Left cardiac atrium (tissue), 4 donors: ENCODE measurements at places on chromosomes 16 and 17. TPM values are rescaled to one million over a fixed set of nuclear protein-coding genes. Genes with fewer than 3 reads are reported as not detected.

Gene CHMP6
- 19.1 TPM for total RNA-seq

Gene CNGB1
- not detected for total RNA-seq

Gene SHISA9
- total RNA-seq, result 0.44 TPM

Gene RGS11
- total RNA-seq, result 15.3 TPM

Gene TGFB1I1
- 33.2 TPM for total RNA-seq

Gene DPEP2
- total RNA-seq, result 1.1 TPM

Gene RNF40
- 72.1 TPM for total RNA-seq

Gene KRT28
- total RNA-seq, result not detected

Gene ADPRM
- total RNA-seq, result 5.2 TPM

Gene TRPV3
- 1.2 TPM for total RNA-seq

Gene NXPH3
- 6.5 TPM for total RNA-seq

Gene NPLOC4
- total RNA-seq, result 67.2 TPM

Gene TEN1
- 12.2 TPM for total RNA-seq

Gene PTGES3L
- total RNA-seq, result 49.4 TPM

Gene PNMT
- total RNA-seq, result 9.7 TPM

Gene ABCA3
- 12.4 TPM for total RNA-seq

Gene KRTAP4-3
- total RNA-seq, result not detected
